ENCODE measurements at places on chromosomes 3 and 15.

- H3K36me3 ChIP-seq = no peaks in the 10 kb centered on the region
- H3K4me3 ChIP-seq = peak overlapping the region; percentile 84
- peak; percentile 77 for DNase-seq
Measured at GRCh38 chr3:197750858-197751737, 1.4 kb downstream of the FYTTD1 start.

- no peak overlapping the region for H3K27ac ChIP-seq
- no peaks in the 10 kb centered on the region for H3K4me1 ChIP-seq
- no peaks in the 10 kb centered on the region for H3K36me3 ChIP-seq
- DNase-seq = no peak
Measured at GRCh38 chr3:137944593-137944992, 65.4 kb upstream of the CLDN18 start.

GRCh38 chr15:79994615-79995014 is 23.6 kb upstream of the BCL2A1 start:
- no peak overlapping the region for H3K27ac ChIP-seq
- no peak overlapping the region for H3K4me3 ChIP-seq

- peak overlapping the region; percentile 98 for H3K27ac ChIP-seq
- no peaks in the 10 kb centered on the region for H3K36me3 ChIP-seq
- no peaks in the 10 kb centered on the region for H3K27me3 ChIP-seq
- H3K4me3 ChIP-seq = peak overlapping the region; percentile 36
Measured at GRCh38 chr3:29693863-29694262, 413.0 kb downstream of the RBMS3 start.

Data from GM23248 (cell line).